ENCODE measurements at places on chromosomes 4 and X.

- DNase-seq: no peak
Observed at GRCh38 chr4:121650741-121651140, 46.0 kb downstream of the ANXA5 start.

- DNase-seq: no peak
Observed at GRCh38 chrX:3442691-3443090, 96.2 kb upstream of the MXRA5 start.

DNA sequence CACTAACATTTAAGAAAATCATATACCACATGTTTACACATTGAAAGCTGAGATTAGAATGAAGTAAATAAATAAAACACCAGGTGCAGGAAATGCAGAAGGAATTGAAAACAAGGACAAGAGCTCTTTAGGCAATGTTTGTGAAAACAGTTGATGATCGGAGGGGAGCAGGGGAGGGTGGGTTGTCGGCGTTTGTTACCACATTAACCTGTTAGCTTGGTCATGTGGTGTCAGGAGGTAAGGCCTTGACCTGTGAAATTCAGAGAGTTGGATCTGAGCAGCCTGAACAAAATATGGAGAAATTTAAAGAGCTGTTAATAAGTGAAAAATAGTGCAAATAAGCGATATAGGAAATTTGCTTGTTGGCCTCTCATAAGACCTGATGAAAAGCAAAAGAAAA lies 759.9 kb downstream of the PDHA2 start:
- DNase-seq: no peak

GRCh38 chr4:153780221-153780620 lies 8.7 kb downstream of the SFRP2 start:
- DNase-seq: no peak

DNA sequence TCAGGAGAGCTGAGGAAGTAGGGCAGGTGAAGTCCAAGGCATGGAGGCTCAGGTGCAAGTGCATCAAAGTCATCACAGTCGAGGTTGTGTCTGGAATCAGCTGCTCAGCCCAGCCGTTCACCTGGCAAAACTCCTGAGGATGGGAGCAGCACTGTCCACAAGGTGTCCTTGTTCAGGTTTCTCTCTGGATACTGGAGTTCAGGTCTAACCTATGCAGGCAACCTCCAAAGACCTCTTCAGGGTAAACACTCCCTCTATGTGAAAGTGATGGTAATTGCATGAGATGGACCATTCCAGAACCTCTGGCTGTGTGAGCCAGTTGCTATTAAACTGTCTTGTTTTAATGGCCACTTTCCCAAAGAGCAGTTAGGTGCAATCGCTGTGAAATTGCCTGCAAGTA lies 120.2 kb upstream of the PSAPL1 start:
- no peak for DNase-seq

GRCh38 chr4:152682143-152682941 lies 2.5 kb upstream of the TMEM154 start:
- no peak for DNase-seq

GRCh38 chrX:53288189-53288588 lies 6.8 kb upstream of the IQSEC2 start:
- no peak for DNase-seq

GRCh38 chrX:119646515-119646914 lies 40.3 kb upstream of the NKRF start:
- DNase-seq: no peak

- DNase-seq: no peak
Observed at GRCh38 chrX:25241461-25241860, 225.7 kb upstream of the ARX start.

DNA sequence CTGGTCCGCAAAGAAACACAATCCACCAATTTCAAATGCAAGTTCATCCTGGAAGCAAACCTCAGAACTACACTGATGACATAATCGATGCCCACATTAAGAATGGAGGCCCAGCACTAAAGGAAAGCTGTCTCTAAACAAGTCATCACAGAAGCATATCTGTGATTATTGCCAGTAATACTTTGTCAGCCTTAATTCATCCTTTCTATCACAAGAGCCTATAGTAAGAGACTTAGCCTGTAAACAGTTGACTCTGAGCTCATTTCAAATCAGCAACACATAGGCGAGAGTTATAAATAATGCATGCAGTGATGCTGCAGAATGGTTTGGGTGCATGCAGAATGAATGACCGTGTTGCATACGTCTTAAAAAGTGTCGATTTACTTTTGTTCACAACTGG lies 105.9 kb upstream of the ZFP42 start:
- DNase-seq: no peak

DNA sequence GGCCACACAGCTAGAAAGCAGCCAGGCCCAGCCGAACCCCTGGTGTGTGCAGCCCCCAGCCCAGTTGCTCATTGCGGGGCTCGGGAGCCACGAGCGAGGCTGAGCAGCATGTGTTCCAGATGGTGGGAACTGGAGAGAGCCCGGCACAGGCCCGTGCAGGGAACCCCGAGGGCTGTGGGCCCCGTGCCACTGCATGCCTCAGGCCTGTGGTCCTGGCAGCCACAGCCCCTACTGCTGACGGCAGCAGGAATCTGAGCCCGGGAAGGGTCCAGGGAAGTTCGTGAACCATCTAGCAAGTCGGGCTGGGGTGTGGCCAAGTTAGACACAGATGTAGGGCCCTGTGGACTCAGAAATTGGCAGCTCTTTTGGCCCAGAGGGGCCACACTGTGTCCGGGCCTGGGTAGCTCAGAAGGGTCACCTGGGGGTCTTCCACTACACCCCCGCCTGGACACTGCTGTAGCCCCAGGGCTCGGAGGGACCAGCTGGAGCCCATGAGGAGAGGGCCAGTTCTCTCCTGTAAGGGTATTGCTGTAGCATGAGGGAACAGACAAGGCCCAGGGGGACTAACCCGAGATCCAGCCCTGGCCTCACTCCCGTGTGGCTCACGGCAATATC lies 12.1 kb downstream of the HTRA3 start:
- no peak for DNase-seq

GRCh38 chrX:11792461-11793421 lies 34.7 kb downstream of the MSL3 start:
- no peak for DNase-seq

- no peak for DNase-seq
Observed at GRCh38 chrX:155056877-155057792, 13.8 kb downstream of the CMC4 start.

DNA sequence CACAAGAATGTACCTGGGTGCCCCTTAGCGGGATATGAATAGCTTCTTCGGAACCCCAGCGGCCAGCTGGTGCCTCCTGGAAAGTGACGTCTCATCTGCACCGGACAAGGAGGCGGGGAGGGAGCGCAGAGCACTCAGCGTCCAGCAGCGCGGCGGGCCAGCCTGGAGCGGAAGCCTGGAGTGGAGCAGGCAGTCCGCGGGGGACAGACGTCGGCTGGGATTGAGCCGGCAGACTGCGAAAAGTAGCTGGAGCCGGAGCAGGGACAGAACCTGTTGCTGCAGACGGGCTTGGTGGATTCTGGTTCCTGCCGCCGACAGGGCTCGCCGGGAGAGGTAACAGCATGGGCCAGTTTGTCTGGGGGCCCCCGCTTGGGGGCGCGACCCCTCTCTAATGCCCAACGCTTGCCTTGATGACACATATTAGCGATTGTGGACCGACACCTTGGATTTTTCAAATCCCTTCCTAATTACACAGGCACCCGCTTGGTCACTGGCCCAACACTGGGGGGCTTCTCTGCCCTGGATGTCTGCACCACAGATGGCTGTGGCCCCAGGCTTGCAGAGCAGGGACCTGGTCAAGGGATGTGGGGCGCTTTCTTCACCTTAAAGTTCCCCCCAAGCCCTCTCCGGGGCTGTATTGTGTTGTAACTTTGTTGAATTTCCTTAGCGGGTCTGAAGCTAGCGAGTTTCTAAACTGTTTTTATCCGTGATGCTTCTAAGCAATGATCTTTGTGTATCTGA lies at the start of gene NPFFR2:
Gene NPFFR2 (plus strand): TSS at position 133 of the 741 bp plus-strand sequence. CDS start 96,592 bp downstream, outside the sequence.
- DNase-seq: no peak

GRCh38 chr4:159052315-159052714 lies 50.6 kb upstream of the RAPGEF2 start:
- DNase-seq: no peak

DNA sequence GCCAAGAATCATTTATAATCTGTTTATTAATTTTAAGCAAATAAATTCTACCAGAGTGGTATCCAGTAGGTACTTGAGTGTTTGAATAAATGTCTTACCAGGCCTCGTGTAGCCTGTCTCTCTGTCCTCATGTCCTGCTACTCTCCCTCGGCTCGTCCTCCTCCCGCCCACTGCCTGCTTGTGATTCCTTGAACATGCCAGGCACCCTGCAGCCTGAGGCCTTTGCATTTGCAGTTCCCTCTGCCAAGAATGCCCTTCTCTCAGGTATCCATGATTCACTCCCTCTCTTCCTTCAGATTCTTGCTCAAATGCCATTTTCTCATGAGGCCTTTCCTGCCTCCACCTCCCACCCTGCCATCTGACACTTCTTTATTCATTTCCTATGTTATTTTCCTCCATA lies 209.7 kb upstream of the PRPS2 start:
- peak; percentile 55 for DNase-seq

- no peak for DNase-seq
Observed at GRCh38 chrX:3589474-3589873, 124.0 kb downstream of the PRKX start.

DNA sequence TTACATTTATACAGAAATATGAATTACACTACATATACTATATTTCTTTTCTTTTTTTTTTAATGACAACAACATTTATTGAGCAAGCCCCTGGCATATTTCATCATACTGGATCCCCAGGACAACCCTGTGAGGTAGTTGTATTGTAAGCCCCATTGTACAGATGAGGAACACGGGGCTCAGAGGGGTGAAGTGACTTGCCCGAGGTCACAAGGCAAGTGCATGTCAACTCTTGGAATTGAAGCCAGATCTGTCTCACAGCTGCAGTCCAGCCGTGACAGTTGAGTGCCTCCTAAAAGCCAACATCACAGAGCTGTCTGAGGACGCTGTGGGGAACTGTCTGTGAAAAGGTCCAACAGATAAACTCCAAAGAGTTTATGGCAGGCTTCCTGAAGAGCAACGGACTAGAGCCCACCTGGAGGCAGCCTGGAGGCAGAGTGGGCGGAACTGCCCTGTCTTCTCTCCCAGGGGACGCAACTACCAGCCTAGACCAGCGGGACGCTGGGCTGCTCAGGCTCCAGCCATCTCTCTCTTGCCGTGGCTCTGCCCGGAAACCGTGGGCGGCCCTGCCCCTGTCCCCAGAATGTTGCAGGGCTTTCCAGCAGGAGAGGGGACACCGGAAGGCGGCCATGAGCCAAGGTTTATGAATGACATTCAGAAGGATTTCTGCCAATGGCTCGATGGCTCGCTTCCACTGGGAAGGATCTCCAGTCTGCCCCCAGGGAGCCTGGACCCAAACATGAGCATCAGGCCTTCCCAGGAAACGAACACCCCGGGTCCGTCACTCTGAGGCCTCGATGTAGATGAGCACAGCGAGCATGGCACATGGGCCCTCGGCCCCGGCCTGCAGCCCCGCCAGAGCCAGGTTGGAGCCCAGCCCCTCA lies 50.1 kb downstream of the CFAP299 start:
- no peak for DNase-seq

- no peak for DNase-seq
Observed at GRCh38 chr4:38449506-38450174, 214.4 kb upstream of the KLF3 start.

- no peak for DNase-seq
Observed at GRCh38 chr4:24550441-24551175, 33.7 kb downstream of the DHX15 start.

- no peak for DNase-seq
Observed at GRCh38 chr4:32226733-32227132, 1506.6 kb downstream of the PCDH7 start.

- peak; percentile 42 for DNase-seq
Observed at GRCh38 chr4:8761824-8762205, 109.8 kb downstream of the HMX1 start.

DNA sequence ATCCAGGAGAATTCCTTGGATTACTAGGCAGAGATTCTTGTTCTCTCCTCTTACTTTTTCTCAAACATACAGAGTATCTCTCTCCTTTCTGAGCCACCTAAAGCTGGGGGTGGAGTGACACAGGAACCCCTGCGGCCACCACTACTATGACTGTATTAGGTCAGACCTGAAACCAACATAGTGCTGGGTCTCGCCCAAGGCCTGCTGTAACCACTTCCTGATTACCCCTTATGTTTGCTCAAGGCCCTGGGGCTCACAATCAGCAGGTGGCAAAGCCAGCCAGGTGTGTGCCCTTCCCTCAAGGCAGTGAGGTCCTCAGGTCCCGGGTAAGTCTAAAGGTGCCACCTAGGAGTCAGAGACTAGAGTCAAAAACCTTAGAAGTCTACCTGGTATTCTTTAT lies 166.4 kb downstream of the PARM1 start:
- DNase-seq: no peak

- DNase-seq: no peak
Observed at GRCh38 chrX:39491548-39492297, 606.0 kb downstream of the BCOR start.

DNA sequence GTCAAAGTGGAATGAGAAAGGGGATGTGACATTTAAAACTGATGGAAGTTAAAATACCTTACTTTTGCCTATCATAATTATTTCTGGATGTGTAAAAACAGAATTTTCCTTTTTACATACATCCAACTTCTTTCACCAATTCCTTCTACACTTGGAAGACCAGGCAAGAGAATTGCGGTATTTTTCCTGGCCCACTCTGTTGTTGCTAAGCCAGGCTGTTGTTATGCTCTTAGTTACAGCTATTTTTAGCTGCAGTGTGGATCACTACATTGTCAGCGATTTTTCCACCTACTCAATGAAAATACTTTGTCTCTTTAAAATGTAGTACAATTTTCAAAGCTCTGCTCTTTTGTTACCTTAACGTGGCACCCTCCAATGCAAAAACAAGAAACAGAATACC lies 43.4 kb downstream of the NKX6-1 start:
- DNase-seq: no peak

- no peak for DNase-seq
Observed at GRCh38 chr4:69054578-69055200, 41.6 kb upstream of the UGT2B7 start.

GRCh38 chr4:12555011-12555410 lies 929.1 kb downstream of the RAB28 start:
- no peak for DNase-seq

DNA sequence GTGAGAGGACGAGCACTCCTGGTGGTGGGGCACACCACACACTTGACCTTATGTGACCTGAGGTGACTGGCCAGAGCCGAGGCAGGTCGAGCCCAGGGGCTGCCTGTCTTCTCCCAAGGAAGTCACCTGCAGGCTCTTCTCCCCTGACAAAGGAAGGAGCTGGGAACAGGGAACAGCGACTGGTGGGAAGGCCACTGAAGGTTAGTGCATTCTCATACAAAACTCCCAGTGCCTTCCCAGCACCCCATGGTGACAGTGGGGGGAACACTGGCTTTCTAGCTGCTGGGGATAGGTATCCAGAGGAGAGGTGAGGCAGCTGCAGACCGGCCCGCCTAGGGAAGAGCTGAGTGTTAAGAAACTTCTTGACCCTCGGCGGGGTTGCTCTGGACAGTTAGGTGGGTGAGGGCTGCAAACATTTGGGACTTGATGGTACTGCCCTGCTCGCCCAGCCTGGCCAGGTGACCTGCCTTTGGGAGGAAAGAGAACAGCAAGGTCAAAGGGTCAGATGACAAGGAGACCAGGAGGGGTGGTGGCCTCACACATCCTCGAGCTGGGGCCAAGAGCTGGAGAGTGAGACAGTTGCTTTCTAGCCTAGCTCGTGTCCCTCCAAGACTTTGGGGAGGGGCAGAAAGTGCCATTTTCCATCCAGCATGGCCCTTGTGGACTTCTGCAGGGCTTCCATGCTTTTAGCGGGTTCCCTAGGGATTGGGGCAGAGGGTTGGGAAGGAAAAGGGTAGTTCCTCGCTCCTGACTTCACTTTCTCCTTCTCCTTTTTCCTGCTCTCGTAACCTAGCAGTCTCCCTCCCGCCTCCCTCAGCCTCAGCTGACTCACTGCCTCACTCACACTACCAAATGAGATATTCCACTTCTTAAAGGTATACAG lies 2.7 kb downstream of the NALF2 start:
- DNase-seq: no peak

GRCh38 chrX:111180750-111181240 lies 84.8 kb downstream of the PAK3 start:
- DNase-seq: no peak
